Forelimb muscle (tissue), 1 donor: ENCODE measurements at places on chromosomes 11 and 22.
A peak's percentile ranks its signal among the peaks of the same experiment; 100 is the strongest.

GRCh38 chr22:40634119-40634903 is 2.2 kb downstream of the MRTFA start:
- no peak for DNase-seq

GRCh38 chr11:67230406-67230805 is 35.9 kb upstream of the GRK2 start:
- no peak for DNase-seq

- no peak for DNase-seq
These were observed 13.7 kb downstream of the NFRKB start for GRCh38 chr11:129881570-129882170.

GRCh38 chr11:67601098-67601497 is 5.6 kb upstream of the NDUFV1 start:
- no peak for DNase-seq

- DNase-seq = no peak
These were observed 4.2 kb upstream of the LIF start for GRCh38 chr22:30250661-30251267.

GRCh38 chr11:119567688-119568582 is 145.0 kb upstream of the THY1 start:
- no peak for DNase-seq

GRCh38 chr22:49733631-49734030 is 94.0 kb downstream of the BRD1 start:
- no peak for DNase-seq

GRCh38 chr11:134823970-134824369 is 411.9 kb upstream of the B3GAT1 start:
- no peak for DNase-seq

- DNase-seq = no peak
These were observed 437.5 kb downstream of the INSC start for GRCh38 chr11:15551901-15552851.

GRCh38 chr11:76997512-76997911 is 36.7 kb upstream of the B3GNT6 start:
- no peak for DNase-seq

DNA sequence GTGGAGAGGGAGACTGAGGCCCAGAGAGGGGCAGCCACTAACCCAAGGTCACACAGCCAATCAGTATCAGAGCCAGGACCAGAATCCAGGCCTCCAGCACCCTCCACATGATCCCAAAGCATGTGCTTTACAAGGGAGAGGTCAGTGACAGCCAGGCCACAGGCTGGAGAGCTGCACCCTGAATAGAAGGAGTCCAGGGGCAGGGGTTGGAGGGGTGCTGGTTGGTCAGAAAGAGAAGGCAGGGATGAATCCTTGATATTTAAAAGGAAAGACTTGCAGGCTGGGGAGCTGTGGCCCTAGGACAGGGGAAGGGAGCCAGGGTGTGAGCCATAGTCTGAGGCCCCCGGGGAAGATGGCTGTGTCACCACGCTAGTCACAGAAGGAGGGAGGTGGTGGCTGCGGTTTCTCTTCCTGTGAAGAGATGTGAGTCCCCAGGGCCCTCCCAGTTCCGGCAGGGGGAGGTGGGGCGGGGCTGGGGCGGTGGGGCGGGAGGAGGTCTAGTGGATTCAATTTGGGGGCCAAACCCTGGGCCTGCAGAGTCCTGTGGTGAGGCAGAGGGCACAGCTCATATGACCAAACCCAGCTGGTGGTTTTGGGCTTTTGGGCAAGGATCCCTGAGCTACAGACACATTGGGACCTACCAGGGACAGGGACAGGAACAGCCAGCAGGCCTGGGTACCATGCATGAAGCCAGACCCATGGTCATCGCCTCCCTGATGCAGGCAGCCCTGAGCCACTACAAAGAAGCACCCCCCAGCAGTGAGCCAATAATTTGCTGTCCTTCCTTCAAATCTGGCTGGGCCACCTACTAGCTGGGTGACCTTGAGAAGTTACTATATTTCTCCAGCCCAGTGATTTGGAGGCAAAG is 14.0 kb downstream of the RAC2 start:
- no peak for DNase-seq

GRCh38 chr11:105610871-105611571 is 1.1 kb downstream of the GRIA4 start:
- DNase-seq = no peak

GRCh38 chr11:93350835-93351234 is 20.3 kb downstream of the DEUP1 start:
- DNase-seq = no peak

GRCh38 chr11:1453611-1454034 is 33.0 kb downstream of the MOB2 start:
- no peak for DNase-seq

DNA sequence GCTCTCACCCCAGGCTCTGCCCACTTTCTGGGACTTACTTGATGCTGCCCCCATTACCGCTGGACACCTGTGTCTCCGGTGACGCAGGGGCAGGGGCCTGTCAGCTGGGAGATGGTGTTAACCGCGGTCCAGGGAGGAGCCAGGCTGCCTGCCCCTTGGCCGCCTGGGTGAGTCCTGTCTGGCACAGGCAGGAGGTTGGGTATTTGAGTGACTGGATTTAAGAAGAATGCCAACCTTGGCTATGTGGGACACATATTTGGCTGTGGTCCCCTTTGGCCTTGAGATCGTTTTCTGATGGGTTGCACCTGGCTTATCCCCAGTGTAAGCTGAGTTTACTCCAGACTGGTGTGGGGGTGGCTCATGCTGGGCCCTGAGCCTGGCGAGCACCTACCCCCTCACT is 2.5 kb downstream of the MUC6 start:
- no peak for DNase-seq

DNA sequence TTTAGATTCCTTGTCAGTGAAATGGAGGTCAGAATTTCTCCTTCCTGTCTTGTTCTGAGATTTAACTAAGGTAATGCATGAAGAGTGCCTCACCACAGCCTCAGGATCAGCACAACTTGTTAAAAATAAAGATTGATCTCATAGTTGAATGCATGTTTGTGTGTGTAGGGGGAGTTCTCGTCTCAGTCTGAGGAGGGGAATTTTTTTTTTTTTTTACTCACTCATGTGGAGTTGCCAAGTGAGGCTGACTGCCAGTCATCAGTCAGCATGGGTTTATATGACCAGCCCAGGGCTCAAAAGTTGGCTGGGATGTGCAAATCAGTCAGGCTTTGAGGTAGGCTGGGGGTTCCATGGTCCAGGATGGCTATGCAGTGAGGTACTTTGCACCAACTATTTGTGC is 113.2 kb downstream of the FANCF start:
- no peak for DNase-seq

- DNase-seq = no peak
These were observed 17.5 kb upstream of the TMPRSS4 start for GRCh38 chr11:118059246-118059940.

DNA sequence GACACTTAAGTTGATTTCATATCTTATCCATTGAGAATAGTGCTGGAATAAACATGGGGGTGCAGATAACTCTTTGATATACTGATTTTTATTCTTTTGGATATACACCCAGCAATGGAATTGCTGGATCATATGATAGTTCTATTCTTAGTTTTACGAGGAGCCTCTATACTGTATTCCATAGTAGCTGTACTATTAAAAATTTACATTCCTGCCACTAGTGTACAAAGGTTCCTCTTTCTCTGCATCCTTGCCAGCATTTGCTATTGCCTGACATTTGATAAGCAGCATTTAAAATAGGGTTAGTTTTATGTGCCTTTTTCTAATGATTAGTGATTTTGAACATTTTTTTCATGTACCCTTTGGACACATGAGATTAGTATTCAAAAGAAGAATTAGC is 554.2 kb downstream of the JRKL start:
- no peak for DNase-seq

DNA sequence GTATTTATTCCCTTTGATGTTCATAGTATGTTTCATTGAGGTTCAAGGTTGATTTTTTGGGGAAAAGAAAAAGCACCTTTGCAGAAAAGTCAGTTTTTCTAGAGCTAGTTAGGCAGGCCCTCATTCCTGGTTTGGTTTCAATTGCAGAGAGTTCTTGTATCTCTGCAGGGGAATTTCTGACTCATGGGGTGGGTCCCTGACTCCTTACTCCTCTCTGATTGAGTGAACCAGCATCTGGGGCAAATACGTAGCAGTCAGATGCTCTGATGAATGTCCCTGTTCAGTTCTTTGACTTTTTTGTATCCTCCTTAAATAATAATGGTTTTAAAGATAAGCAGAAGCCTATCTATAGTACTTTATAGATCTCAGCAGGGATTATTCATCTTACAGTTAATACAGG is 7.7 kb upstream of the NCR3LG1 start:
- no peak for DNase-seq

GRCh38 chr22:36870250-36870649 is 9.4 kb downstream of the NCF4 start:
- no peak for DNase-seq

DNA sequence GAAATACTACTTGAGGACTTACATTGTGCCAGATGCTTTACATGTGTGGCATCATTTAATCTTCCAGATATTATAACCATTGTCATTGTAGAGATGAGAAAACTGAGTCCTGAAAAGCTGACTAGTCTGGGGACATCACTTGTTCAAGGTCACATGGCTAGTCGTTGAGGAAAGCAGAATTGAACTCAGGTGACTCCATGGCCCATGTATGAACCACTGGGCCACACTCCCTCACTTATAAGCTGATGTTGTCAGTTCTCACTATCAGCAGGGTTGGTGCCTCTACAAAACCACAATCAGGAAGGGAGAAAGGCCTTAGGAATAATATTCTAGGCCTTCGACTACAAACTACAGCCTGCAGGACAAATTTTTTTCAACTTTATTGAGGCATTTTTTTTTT is 26.1 kb upstream of the ADA2 start:
- no peak for DNase-seq

DNA sequence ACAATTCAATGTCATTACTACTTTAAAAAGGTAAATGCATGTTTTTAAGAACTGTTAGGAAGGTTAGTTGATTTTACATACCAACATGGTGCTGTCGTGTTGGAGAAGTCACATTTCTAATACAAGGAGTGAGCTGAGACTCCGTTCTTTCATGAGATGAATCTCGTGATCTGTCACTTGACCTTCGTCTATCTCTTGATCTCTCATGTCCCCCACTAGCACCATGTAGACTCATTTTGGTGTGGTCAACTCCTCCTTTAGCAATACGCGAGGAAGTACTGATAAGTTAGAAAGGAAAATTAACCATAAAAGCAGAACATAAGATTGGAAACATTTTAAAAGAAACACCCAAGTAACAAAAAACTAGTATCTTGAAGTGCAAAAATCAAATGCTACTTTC is 41.5 kb downstream of the BTBD10 start:
- DNase-seq = no peak

- DNase-seq = peak; percentile 40
These were observed 37.8 kb downstream of the ARRB1 start for GRCh38 chr11:75313513-75314272.

- DNase-seq = no peak
These were observed 875.6 kb downstream of the METTL15 start for GRCh38 chr11:28983780-28984179.
